ENCODE measurements at places on chromosomes 5 and 9.

- no peaks in the 10 kb centered on the region for H3K4me1 ChIP-seq
- H3K27ac ChIP-seq: no peak overlapping the region
- peaks cover 11% of the 10 kb centered on the region for H3K27me3 ChIP-seq
Observed at GRCh38 chr5:137167187-137167586, 331.9 kb downstream of the SPOCK1 start.

- peak overlapping the region; percentile 80 for H3K4me3 ChIP-seq
- H3K27me3 ChIP-seq: peaks cover 10% of the 10 kb centered on the region
Observed at GRCh38 chr9:127397646-127398274, 791 bp downstream of the SLC2A8 start.

DNA sequence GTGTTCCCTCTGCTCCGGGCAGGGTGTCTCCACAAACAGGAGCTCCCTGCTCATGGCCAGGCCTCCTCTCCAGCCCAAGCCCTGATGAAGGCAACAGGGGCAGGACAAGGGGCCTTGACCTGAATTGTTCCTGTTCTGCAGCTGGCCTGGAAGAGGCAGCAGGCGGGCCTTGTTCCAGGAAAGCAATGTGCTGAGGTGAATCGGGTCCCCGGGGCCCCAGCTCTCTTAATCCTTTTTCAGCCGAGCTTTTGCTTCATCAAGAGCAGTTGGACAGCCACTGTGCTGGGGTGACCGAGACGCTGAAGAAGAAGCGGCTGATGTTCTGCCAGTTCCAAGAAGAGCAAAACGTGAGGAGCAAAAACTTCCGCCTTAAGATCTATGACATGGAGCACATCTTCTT is 41.4 kb downstream of the CCDC180 start:
- peaks cover 6% of the 10 kb centered on the region for H3K36me3 ChIP-seq
- no peaks in the 10 kb centered on the region for H3K27me3 ChIP-seq
- no peak overlapping the region for H3K4me3 ChIP-seq
- peaks cover 9% of the 10 kb centered on the region for H3K4me1 ChIP-seq
- no peak overlapping the region for H3K27ac ChIP-seq

GRCh38 chr5:79235634-79236361 is at the start of gene JMY:
Gene JMY, plus strand, starts transcription at chr5:79236131. Its CDS starts 520 bp downstream, at chr5:79236651.
- H3K27ac ChIP-seq: peak within 1 kb of the TSS; percentile 94
- peak; percentile 77 for DNase-seq
- peaks cover 28% of the 10 kb centered on the region for H3K4me1 ChIP-seq
- no peaks in the 10 kb centered on the region for H3K27me3 ChIP-seq
- H3K36me3 ChIP-seq: peaks cover 19% of the 10 kb centered on the region
- peak within 1 kb of the TSS; percentile 87 for H3K4me3 ChIP-seq

DNA sequence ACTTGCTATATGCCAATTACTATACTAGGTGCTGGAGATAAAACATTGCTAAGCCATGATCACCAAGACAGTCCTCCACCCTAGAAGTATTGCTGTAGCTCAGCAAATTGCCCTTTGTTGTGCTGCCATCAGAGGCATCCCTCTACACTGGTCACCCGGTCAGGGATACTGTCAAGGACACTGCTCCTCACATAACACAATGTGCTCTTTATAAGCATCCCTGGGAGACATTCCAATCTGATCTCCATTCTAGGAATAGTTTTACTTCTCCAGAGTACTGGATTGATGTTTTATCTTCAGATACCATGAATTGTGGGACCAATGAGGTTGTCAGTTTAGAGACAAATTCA is 10.4 kb upstream of the DNAJA1 start:
- no peak overlapping the region for H3K27ac ChIP-seq
- H3K4me1 ChIP-seq: no peaks in the 10 kb centered on the region
- no peak for DNase-seq
- peaks cover 4% of the 10 kb centered on the region for H3K36me3 ChIP-seq
- no peak overlapping the region for H3K4me3 ChIP-seq

- H3K27ac ChIP-seq: no peak overlapping the region
- H3K36me3 ChIP-seq: peaks cover 11% of the 10 kb centered on the region
- no peak for DNase-seq
Observed at GRCh38 chr9:91421128-91421765, 2.4 kb downstream of the NFIL3 start.

- H3K4me3 ChIP-seq: no peak overlapping the region
- DNase-seq: no peak
Observed at GRCh38 chr9:109886041-109886440, 106.0 kb downstream of the PALM2AKAP2 start.

DNA sequence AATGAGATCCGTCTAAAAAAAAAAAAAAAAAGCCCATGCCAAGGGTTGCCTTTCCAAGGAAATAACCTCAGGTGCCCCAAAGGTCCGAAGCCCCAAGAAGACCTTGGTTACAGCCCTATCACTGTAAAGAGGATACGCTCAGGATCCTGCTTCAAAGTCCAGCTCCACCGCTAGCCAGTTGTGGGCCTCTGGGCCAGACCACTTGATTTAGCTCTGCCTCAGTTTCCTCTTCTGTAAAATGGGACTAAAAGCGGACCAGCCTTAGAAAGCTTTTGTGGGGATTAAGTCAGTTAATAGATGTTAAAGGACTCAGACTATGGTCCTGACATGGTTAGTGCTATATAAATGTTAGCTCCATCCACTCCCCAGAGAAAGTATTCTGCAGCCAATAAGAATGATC is 48.7 kb upstream of the ORM1 start:
- no peak overlapping the region for H3K27ac ChIP-seq
- H3K4me1 ChIP-seq: peaks cover 5% of the 10 kb centered on the region
- peaks cover 36% of the 10 kb centered on the region for H3K27me3 ChIP-seq
- no peak overlapping the region for H3K4me3 ChIP-seq
- no peak for DNase-seq

DNA sequence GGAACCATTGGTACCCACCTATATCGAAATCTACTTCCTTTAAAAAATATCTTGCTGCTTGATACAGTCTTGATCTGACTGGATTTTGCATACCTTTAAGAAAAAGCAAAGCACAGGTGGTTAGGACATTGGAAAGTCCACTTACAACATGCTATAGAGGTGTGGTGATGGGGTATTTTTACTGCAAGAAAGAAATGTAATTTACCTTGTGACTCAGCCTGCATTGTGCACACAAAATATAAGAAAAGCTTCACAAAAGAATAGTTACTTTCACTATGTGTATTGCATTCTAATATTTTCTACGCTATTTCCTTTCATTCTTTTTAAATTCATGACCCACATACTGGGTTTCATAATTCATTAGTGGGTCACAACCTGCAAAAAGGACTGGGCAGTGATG is 236.2 kb upstream of the RASEF start:
- H3K4me1 ChIP-seq: no peaks in the 10 kb centered on the region
- H3K36me3 ChIP-seq: peaks cover 2% of the 10 kb centered on the region
- no peaks in the 10 kb centered on the region for H3K27me3 ChIP-seq
- DNase-seq: no peak

DNA sequence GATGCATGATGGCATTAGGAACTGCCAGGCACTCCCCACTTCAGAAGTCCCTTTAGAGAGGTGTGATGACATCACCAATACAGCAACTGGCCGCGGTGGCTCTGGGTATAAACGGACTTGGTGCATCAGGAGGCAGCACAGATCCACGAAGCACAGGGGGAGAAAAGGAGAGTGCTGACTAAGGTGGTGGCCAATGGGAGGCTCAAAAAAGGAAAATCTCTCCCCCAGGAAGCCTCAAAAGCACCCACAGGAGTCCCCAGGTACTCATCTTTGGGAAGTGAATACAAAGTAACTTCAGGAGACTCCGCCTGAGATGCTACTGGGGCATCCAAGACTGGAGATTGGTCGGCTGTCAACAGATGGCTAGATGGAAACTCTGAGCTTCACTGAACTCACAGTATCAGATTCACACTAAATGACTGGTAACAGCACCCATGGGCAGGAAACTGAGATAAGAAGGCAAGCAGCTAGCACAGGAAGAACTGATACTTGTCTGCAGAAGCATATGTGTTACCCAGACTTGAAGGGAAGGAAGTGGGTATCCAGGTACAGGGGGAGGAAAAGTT is 7.6 kb downstream of the TTC39B start:
- peaks cover 70% of the 10 kb centered on the region for H3K4me1 ChIP-seq
- H3K36me3 ChIP-seq: peaks cover 15% of the 10 kb centered on the region
- H3K27me3 ChIP-seq: no peaks in the 10 kb centered on the region
- H3K27ac ChIP-seq: peak overlapping the region; percentile 98
- H3K4me3 ChIP-seq: peak overlapping the region; percentile 76
- peak; percentile 51 for DNase-seq

DNA sequence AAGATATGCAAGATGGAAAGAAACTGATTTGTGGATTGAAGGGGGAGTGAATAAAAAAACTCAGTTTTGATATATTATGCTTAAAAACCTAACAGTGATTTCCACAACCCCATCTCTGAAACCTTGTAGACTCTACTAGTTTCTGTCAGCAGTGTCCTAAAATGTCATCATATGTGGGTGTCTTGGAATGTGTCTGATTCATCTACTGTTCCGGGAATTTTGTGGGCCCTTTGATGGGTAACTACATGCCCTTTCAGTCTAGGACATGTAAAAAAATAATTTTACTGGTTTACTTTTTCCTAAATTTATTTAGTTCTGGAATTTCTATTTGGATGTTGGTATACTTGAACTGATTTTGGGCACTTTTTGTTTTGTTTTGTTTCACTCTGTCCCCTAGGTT is 118.9 kb upstream of the NMUR2 start:
- H3K27ac ChIP-seq: no peak overlapping the region
- H3K36me3 ChIP-seq: no peaks in the 10 kb centered on the region
- H3K4me3 ChIP-seq: no peak overlapping the region

DNA sequence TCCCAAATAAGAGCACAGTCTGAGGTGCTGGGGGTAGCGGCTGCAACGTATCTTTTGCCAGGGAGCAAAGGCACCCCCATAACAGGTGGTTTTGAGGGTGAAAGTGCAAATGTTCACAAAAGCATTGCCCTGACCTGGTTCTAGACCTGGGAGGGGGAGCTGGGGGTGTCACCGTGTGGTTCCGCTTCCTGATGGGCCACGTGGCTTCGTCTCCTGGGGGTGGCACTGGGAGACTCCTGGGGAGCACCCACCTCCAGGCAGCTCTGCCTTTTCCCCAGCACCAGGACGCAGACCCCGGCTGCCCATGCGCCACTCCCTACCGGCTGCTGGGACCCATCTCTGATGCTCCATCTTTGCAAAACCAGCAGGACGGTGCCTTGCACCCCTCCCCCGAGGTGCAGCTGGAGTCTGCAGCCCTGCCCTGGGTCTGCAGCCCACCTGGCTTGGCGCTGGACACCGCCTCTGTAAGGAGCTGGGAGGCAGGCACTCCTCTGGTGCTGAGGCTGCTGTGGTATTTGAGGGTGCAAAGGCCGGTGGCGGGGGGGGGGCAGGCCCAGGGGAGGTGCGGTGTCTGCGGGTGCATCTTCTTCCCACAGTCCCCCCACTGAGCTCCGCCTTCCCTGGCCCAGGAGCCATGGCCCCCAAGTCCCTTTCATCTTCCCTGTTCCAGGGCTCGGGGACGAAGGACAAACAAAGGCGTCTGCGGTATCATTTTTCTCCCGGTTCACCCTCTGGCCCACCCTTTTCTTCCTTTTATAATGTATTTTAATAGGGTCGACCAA is 29.8 kb upstream of the RXRA start:
- no peak overlapping the region for H3K4me3 ChIP-seq
- H3K4me1 ChIP-seq: peaks cover 22% of the 10 kb centered on the region
- H3K36me3 ChIP-seq: peaks cover 2% of the 10 kb centered on the region
- DNase-seq: no peak

DNA sequence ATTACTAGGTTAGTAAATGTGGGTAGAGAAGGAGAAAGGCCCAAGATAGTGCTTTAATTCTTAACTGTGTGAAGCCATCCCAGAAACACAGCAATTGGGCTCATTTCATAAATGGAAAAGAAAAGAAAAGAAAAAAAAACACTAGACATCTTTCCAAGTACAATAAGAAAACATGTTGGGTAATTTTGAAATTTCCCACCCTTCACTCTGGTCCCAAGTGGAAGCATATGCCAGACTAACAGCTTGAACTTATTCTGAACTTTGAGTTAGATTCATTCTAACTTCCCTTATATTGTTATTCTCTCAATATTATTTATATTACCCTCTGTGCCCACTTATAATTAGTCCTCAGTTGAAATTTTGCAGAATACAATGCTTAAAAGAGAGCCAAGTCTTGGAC is 113.4 kb upstream of the GHR start:
- no peak overlapping the region for H3K27ac ChIP-seq
- no peak for DNase-seq
- no peaks in the 10 kb centered on the region for H3K36me3 ChIP-seq
- no peak overlapping the region for H3K4me3 ChIP-seq
- H3K4me1 ChIP-seq: no peaks in the 10 kb centered on the region
- no peaks in the 10 kb centered on the region for H3K27me3 ChIP-seq

DNA sequence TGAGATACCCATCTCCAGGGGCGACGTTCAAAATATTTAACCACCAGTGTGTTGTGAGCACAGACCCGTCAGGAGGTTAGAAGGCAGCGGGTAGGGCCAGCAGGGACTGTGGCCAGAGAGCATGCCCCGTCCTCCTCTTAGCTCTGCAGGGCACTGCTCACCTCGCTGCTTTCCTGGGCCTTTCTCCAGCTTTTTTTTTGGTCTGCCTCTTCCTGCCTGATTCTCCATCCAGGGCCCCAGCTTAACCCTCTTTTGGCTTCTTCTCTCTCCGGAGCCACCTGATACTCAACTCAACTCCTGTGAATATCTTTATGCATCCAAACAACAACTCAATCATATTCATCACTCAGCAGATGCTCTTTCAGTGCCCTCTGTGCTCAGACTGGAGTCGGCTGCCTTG is 44.0 kb downstream of the TMOD1 start:
- H3K27ac ChIP-seq: no peak overlapping the region
- no peaks in the 10 kb centered on the region for H3K4me1 ChIP-seq
- no peak for DNase-seq
- no peak overlapping the region for H3K4me3 ChIP-seq

DNA sequence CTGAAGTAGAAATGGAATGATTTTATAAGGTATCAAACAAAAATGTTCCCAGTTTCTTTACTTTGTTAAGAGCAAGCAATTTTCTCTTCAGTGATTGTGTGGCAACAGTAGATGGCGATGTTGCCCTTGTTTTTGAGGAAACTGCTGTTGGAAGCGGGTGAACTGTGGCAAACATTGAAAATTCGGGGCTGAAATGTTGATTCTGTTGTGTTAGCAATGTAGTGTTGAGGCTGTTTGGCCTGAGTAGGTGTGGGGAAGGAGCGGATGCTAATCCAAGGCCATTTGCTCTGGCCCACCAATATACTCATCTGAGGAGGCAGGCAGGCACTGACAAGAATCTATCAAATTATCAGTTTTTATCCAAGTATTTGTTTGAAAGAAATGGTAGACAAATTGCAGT is 129.8 kb downstream of the SLC12A2 start:
- H3K27ac ChIP-seq: no peak overlapping the region
- peaks cover 1% of the 10 kb centered on the region for H3K36me3 ChIP-seq
- no peaks in the 10 kb centered on the region for H3K4me1 ChIP-seq
- no peak overlapping the region for H3K4me3 ChIP-seq
- DNase-seq: no peak
- peaks cover 10% of the 10 kb centered on the region for H3K27me3 ChIP-seq

- no peak overlapping the region for H3K27ac ChIP-seq
- peak overlapping the region; percentile 57 for H3K4me3 ChIP-seq
- H3K36me3 ChIP-seq: no peaks in the 10 kb centered on the region
Observed at GRCh38 chr5:115815006-115815692, 1.3 kb downstream of the CDO1 start.

GRCh38 chr5:148688787-148689186 is 34.5 kb upstream of the HTR4 start:
- DNase-seq: no peak
- H3K27ac ChIP-seq: no peak overlapping the region
- no peaks in the 10 kb centered on the region for H3K4me1 ChIP-seq
- H3K4me3 ChIP-seq: no peak overlapping the region

Measured in central memory CD8-positive, alpha-beta T cell (primary cell).